ENCODE measurements at places on chromosomes 12 and 14.

GRCh38 chr12:66600903-66601302, 78.0 kb downstream of the GRIP1 start:
- DNase-seq, result no peak

DNA sequence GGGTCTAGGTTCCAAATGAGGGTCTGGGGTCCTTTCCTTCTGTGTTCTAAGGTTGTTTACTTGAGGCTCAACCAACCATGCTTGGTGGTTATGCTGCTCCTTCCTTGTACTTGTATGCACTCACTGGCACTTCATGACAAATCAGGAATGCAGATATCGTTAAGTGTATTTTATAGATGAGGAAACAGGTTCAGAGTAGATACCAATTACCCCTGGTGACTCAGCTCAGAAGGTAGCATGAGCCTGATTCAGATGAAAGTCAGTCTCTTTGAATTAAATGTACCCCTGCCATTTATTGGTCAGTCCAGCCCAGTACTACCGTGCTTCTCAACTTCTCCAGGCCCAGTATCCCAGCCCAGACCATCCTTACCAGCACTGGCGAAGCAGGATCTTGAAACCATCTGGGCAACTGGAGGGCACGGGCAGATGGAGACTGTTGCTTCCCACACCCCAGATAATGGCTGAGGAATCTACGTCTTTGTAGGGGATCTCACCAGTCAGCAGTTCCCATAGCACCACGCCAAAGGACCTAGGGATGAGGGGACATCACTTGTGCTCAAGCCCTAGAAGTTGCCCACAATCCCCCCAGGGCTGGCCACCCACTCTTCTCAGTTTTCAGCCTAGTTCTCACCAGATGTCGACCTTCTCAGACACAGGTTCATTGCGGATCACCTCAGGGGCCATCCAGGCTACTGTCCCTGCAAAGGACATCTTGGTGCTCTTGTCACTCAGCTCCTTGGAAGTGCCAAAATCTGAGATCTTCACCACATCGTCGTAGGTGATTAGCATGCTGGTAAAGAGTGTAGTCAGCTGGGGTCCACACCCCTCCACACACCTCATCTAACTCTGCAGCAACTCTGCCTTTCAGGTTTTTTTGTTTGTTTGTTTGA, 14.3 kb downstream of the MAP3K12 start:
- no peak for DNase-seq

DNA sequence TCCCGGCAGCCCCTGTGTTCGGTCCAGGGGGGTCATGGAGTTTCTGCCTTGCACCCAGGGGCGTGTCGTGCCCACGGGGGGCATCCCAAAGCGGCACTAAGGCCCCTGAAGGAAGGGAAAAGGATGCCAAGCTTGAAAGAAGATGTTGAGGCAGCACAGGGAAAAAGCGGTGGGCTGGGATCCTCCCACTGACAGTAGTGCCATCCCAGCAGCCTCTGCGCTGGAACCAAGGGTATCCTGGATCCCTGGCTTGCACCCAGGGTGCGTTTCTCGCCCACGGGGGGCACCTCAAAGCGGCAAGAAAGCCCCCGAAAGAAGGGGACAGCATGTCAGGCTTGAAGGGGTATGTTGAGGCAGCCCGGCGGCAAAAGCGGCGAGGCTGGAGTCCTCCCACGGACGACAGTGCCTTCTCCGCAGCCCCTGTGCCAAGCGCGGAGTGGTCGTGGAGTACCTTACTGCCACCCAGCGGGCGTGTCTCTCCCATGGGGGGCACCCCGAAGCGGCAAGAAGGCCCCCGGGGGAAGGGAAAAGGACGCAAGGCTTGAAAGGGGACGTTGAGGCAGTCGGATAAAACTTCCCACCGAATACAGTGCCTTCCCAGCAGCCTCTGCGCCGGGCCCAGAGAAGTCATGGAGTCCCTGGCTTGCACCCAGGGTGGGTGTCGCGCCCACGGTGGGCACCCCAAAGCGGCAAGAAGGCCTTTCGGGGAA, 164.4 kb upstream of the ALG10B start:
- DNase-seq, result no peak

GRCh38 chr12:66269757-66270383, 32.4 kb upstream of the HELB start:
- DNase-seq, result no peak

- no peak for DNase-seq
Observed at GRCh38 chr14:60532442-60532841, 23.5 kb downstream of the SIX6 start.

DNA sequence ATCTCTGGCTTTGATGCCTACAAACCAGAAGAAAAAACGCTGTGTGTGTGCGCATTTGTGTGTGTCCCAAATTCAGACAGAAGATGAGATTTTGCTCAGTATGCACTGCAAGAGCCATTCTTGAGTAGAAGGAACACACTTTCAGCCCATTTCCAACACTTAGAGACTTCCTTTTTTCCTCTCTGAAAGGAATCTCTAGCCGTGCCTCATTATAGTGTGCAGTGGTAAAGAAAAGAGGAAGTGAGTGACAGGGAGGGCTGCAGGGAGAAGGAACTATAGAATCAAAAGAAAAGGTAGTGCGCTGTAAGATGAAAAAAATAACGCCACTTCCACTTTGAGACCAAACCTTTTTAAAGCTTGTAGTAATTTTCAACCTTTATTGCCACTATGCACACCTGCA, 1400.9 kb upstream of the FLRT2 start:
- no peak for DNase-seq

GRCh38 chr14:102496958-102497744, 12.4 kb downstream of the ANKRD9 start:
- no peak for DNase-seq

DNA sequence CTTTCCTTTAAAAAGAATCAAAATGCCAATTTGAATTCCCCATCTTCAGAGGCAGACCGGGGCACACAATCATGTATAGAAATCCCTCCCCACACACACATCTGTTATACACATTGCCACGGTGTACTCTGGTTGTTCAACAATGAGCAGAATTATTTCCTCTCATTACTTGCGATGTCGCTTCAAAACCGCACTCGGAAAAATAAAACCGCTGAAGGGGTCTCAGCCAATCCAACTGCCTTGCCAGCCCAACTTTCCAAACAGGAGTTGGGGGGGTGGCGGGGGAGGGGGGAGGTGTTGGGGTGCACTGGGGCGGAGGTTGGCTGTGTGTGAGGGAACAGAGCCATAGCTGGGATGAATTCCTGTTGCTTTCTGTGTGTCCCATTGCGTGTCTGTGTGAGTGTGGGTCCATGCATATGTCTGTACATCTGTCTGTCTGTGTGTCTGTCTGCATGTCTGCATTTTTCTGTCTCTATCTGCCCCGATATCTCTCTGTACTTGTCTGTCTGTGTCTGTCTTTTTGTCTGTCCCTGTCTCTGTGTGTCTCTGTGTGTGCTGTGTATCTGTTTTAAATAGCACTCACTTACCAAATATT, 163.6 kb upstream of the TBX3 start:
- DNase-seq, result no peak

GRCh38 chr14:39085933-39086332, 17.1 kb downstream of the SEC23A start:
- DNase-seq, result no peak

GRCh38 chr12:92614502-92614901, 88.3 kb upstream of the PLEKHG7 start:
- DNase-seq, result no peak
